ENCODE measurements at places on chromosomes 13 and 19.
A peak's percentile ranks its signal among the peaks of the same experiment; 100 is the strongest.

DNA sequence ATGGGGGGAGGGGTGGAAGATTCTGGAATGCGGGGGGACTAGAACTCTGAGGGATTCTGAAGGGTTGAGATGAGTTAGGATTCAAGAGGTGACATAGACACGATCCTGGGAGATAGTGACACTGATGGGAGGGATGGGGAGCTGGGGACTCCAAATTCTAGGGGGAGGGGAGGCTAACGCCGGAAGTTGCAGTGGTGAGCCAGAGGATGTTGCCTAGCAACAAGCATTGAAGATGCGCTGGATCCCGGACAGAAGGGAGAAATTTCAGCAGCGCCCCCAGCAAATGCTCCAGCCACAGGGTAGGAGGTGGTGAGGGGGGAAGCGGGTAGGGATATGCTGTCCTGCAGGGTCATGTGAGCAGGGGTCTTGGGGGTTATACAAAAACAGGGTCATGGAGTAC lies 6.9 kb upstream of the LTBP4 start:
- no peak for DNase-seq

GRCh38 chr13:105764486-105764885 lies 771.0 kb downstream of the EFNB2 start:
- DNase-seq = no peak

- DNase-seq = no peak
Observed at GRCh38 chr13:50078895-50079654, 63.8 kb downstream of the KCNRG start.

- no peak for DNase-seq
Observed at GRCh38 chr19:2774953-2775555, 8.0 kb downstream of the SGTA start.

DNA sequence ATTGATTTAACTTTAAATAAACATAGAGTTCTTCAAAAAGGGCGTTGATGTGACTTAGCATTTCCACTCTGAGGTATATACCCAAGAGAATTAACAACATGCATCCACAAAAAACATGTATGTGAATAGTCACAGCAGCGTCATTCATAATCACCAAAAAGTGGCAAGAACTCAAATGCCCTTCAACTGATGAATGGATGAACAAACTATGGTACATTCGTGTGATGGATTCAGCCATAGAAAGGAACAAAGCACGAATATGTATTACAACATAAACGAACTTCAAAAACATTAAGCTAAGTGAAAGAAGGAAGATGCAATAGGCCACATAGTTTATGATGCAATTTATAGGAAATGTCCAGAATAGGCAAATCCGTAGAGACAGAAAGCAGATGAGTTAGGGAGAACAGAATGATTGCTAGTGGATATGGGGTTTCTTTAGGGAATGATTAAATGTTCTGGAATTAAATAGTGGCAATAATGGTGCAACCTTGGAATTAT lies 72.3 kb upstream of the UQCRFS1 start:
- no peak for DNase-seq

- no peak for DNase-seq
Observed at GRCh38 chr13:20465218-20465879, 60.3 kb downstream of the CRYL1 start.

DNA sequence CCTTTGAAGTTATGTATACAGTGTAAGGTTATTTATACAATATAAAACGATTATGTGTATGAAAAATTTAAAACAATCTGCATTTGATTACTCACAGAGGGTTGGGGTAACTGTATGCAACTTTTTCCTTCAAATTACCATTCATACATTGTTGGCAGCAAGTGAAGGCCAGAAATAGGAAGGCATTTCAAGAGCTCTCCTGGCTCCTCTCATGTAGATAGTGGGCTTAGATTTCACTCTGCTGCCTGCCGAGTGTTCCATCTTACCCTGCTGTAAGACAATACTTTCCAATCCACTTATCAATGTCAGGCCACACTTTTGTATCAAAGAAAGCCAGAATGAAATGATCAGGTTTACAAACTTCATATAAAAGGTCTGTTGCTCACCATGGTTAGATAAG lies 245.2 kb downstream of the DNAJC15 start:
- no peak for DNase-seq

DNA sequence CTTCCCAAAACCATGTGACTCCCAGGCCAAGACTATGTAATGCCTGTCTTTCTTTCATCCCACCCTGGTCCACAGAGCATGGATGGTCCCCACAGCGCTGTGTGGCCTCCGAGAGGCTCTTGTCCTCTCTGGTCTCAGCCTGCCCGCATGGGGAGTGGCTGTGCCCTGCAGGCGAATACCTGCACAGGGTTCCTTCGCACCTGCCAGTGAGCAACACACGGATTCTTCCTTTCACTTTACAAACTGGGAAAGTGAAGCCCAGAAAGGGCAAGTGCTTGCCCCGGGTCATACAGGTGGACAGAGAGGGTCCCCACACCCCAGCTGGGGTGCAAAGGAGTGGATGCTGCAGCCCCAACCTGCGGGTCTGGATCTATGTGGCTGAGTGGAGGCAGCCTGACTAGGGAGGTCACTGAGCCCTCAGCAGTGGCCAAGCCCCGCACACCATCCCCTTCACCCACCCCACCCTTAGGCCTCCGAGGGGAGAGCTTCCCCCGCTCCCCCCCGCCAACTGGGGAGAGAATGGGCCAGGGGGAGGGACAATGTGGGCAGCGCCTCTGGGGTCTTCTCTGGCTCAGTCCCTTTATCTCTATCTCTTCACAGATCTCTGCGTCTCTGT lies 747 bp upstream of the MARK4 start:
- no peak for DNase-seq

DNA sequence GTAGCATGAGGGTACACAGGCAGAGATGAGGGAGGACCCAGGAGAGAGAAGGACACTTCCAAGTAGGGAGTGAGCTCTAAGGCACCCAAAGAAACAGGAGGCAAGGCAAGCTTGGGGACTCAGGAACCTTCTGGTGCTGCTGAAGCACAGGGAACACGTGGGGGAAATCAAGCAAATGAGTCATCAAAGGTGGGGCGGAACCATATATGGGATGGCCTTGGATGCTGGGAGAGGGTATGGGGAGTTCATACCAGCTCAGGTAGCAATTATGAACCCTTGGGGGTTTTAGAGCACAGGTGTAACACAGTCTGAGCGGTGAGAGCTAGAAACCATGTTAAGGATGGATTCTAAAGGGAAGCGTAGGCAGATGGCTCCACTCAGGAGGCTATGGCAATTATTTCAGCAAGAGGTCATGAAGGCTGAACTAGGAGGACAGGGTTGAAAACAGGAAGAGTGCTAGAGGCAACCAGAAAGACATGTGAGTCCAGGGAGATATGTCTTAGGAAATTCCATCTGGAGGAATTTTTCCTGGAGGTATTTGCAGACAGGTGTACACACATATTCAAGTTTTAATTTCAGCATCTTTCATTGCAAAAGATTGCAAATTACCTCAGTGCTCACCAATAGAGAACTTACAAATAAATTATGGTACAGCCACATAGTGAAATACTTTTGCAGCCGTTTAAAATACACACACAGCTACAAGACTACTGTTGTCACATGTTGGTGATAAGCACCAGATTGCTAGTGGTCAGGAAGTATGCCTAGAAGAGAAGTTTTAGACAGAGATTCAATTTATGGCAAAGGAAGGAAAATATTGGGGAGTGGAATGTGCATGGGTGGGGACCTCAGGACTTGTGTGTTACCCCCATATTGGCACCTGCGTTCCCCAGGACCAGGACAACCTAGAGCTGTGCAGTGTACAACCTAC lies 77.0 kb downstream of the STARD13 start:
- DNase-seq = no peak

GRCh38 chr19:44585371-44586133 lies 27.8 kb upstream of the IGSF23 start:
- DNase-seq = no peak

GRCh38 chr13:111963031-111963430 lies 103.9 kb upstream of the SOX1 start:
- DNase-seq = no peak

GRCh38 chr19:15962319-15962718 lies 13.5 kb downstream of the OR10H4 start:
- DNase-seq = no peak

- peak; percentile 27 for DNase-seq
Observed at GRCh38 chr19:37905946-37906868, at the start of gene WDR87. TSS of gene WDR87 (minus strand) at chr19:37906594. CDS start at chr19:37898239, 8,355 bp downstream.

DNA sequence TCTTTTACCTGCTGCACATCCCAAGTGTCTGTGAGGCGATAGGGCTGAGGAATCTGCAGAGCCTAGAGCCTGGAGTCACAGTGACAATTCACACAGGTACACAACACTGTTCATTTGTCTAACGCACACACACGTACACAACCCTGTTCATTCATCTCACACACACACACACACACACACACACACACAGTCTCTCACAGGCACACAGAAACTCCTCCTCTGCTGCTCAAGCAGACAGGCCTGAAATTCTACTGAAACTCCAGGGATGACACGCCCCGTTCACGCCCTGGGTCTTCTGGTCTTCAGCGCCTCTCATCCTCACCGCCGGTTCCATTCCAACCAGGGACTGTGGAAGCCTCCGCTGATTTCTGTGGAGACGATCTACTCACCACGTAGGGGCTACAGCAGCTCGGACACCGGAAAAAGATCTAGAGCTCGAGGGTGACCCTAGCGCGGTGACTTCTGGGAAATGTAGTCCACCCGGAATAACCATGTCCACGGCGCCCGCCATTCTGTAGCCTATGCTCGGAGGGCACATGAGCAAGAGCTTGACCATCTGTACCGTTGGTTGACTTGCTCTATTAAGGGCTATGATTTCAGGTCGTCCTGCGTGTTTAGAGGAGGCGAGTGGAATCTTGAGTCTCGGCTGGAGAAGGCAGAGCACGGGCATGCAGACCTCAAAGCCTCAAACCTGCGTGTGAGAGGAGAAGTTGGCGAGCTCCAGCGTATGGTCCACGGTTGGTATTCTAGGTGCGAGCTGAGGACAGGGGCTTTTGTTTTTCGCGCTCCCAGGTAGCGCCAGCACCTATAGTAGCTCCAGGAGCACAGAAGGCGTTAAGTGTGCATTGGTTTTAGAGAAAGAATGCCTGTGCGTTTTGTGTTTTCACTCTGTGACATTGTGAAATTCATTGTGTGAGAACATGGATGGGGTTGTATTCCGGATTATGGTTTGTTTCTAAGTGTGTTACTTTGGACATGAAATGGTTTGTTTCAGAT lies 33.4 kb downstream of the ZNF45 start:
- DNase-seq = peak; percentile 15

- no peak for DNase-seq
Observed at GRCh38 chr13:46345398-46345797, 41.7 kb downstream of the RUBCNL start.

DNA sequence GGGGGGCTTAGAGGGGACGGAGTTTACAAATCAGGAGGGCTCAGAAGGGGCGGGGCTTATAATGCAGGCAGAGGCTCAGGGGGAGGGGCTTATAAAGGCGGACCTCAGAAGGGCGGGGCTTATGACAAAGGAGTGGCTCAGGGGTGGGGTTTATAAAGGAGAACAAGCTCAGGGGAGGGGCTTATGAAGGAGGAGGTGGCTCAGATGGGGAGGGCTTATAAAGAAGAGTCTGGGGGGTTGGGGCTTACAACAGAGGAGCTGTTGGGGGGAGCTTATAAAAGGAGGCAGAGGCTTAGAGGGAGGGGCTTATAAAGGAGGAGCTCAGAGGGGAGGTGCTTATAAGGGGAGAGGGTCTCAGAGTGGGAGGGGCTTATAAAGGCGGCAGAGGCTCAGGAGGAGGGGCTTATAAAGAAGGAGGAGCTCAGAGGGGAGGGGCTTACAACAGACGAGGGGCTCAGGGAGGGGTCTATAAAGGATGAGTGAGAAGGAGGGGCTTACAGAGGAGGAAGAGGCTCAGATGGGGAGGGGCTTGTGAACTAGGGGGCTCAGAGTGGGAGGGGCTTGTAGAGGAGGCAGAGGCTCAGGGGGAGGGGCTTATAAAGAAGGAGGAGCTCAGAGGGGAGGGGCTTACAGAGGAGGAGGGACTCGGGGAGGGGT lies 1.0 kb downstream of the SMIM24 start:
- no peak for DNase-seq

DNA sequence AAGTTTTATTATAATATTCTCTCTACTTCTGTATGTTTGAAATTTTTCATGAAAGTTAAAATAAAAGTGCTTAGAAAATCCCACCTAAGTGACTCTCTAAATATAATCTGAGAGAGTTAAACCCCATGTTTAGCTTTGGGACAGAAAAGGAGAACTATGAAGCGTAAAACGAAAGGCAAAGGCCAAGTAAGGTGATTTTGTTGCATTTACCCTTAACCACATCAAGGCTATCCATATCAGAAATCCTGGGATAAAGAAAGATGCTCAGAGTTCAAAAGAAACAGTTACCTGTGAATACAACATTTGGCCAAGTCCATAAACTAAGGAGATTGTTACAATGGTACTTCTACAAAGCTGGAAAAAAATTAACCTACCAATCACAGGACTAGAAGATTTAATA lies 31.3 kb downstream of the UBL3 start:
- no peak for DNase-seq

DNA sequence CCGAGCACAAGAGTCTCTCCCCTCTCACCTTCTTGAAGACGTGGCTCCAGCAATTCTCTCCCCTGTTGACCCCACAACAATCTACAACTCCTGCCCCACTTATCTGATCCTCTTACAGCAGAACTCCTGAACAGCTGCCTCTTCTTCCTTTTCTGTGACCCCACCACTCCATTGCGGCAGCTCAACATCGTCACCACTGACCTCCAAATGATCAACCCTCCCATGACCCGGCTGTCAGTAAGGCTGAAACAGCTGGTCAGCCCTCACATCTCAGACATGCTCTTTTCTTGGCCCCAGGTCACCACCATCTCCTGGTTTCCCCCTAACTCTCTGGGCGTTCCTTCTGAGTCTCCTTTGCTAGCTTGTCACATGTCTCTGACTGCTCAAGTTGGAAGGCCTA lies 1.8 kb downstream of the EXOSC5 start:
- DNase-seq = no peak

GRCh38 chr19:32222556-32222955 lies 122.9 kb upstream of the ZNF507 start:
- no peak for DNase-seq

DNA sequence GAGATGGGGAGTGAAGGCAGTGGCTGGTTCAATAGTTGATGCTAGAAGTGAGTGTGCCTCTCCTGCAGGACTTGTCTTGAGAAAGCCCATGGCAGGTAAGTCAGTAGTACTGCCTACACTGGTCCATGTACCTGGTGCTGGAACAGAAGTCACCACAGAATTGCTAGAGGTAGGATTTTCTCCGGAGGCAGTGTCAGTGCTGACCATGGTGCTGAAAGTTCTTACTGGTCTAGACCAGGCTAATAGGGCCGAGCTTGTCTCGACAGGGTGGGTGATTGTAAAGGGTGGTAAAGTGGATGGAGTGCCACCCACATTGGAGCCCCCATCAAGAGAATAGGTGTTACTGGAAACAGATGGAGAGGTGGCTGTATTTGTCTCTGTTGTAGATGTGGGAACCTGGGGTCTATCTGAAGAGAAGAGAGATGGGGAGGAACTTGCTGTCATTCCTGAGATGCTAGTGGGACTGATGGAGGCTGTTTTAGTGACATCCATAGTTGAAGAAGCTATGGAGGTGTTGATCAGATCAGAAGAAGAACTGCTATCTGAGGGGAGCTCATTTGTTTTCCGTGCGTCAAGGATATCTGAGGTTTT lies 36.6 kb downstream of the MUC16 start:
- DNase-seq = no peak

- DNase-seq = no peak
Observed at GRCh38 chr19:15976836-15977689, 28.3 kb downstream of the OR10H4 start.
